IMR-90 (cell line): ENCODE measurements at places on chromosomes 1 and 21. TPM values are rescaled to one million over a fixed set of nuclear protein-coding genes. Genes with fewer than 3 reads are reported as not detected.
A peak's percentile ranks its signal among the peaks of the same experiment; 100 is the strongest.

DNA sequence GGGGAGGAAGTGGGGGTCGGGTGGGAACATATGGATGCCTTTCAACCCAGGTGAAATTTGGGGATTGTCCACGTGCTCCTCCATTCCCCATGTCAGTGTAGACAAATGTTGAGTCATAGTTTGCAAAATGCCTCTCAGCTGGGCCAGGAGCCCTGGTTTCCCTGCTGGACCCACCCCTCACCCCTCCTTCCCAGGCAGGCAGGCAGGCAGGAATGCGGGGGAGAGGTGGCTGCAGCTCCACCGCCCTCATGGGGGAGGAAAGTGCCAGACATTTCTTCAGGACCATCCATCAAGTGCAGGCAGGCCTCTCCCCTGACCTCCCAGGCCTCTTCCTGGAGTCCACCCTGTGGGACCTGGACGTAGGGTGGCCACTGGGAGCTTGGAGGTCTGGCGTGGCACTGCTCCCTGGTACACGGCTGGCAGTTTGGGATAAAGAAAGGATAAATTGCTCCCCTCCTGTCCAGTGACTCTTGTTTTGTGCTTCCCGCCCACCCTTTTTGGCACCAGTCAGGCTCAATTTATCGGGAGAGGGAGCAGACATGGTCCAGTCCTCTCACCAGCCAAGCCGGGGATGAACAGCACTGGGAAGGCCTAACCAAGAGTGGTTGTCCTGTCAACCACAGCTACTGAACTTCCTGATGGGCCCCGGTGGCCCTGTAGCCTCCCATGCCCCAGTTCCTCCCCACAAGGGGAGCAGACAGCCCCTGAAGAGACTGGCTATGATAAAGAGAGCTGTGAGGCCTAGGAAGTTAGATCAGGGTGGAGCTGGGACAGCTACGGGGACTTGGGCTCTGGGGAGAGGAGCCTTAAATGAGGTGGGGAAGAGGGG lies 18.9 kb downstream of the NPR1 start:
- DNase-seq: no peak

The TEX38 gene
- total RNA-seq: not detected in 2 replicates

DNA sequence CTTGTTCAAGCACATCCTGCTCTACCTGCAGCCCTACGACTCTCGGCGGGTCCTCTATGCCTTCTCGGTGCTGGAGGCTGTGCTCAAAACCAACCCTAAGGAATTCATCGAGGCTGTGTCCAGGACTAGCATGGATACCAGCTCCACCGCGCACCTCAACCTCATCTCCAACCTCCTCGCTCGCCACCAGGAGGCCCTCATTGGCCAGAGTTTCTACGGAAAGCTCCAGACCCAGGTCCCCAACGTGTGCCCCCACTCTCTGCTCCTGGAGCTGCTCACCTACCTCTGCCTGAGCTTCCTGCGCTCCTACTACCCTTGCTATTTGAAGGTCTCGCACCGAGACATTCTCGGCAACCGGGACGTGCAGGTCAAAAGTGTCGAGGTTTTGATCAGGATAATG lies 74.3 kb upstream of the MORC3 start:
- no peak for DNase-seq

The PRAMEF25 gene
- not detected in 2 replicates for total RNA-seq

DNA sequence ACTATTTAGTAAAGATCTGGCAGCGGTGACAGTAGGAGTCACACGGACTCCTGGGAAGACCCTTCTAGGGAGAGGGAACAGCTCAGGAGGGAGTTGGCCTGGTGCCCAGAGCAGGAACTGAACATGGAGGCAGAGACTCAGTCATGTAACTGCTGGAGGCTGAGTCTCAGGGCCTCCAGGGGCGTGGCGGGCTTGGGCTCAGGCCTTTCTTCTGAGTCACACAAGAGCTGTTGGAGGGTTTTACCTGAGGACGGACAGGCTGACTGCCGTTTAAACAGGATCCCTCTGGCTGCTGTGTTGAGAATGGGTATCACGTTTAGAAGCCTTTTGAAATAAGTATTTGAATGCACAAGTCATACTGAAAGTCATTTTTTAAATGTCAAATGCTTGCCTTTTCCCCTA lies 7.2 kb upstream of the ETS2 start:
- no peak for DNase-seq

DNA sequence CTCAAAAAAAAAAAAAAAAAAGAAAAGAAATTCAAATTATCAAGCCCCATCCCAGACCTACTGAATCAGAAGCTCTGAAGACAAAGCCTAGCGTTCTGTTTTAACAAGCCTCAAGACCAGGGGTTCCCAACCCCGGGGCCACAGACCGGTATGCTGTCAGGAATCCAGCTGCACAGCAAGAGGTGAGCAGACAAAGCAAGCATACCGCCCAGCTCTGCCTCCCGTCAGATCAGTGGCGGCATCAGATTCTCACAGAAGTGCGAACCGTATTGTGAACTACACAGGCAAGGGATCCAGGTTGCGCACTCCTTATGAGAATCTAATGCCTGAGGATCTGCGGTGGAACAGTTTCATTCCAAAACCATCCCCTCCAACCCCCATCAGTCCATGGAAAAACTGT lies 57.8 kb upstream of the RASAL2 start:
- DNase-seq: no peak

The EPHB2 gene
- total RNA-seq: 54.7 and 58.8 TPM in 2 replicates

DNA sequence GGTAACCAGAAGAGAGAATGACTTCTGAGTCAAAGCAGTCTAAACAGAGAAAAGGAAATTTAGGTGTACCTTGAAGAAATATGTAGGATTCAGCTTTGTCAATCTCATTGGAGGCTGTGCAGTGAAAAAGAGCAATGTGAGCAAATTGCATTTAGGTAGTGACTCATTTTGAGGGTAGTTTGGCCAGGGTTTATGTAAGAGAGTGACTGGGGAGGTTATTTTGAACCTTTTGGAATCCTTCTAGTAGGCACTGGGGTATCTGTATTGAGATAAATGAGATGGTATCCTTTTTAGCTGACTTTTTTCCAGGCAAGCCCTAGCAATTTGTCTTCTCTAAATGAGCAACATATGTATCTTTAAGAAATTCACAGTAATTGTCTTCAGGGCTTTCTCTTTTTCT lies 95.9 kb downstream of the DISP1 start:
- DNase-seq: peak; percentile 60

DNA sequence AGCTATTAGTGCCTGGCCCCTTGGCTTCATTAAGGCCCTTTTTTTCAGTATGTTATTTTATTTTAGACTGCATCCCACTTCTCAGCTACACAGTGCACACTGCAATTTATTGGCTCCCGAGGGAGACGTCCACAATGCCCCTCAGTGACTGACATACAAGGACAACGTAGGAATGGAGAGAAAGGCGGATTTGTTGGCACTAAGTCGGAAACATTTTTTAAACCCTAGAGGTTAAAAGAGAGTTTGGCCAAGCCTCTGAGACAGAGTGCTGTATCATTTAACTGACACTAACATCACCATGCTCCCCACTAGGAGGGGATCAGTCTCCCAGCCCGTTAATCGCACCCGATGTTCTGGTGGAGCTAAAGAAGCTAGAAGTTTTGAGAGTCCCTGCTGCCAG lies 45.7 kb upstream of the FOXD3 start:
- DNase-seq: no peak

The DCAF6 gene
- total RNA-seq: 74.7 and 88.7 TPM in 2 replicates

DNA sequence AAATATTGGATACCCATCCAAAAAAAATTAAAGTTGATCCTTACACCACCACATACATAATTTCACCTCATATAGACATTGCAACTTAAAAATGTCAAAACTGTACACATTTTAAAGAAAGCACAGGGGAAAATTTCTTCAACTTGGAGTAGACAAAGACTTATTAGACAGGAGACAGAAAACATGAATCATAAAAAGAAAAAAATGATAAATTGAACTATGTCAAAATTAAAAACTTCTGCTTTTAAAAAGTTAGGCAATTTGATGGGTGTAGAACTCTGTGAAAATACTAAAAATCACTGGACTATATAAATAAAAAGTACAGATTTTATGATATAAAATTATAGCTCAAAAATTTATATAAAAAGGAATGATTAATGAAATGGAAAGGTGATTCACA lies 4.4 kb upstream of the OR10K1 start:
- DNase-seq: no peak

The CHI3L1 gene
- total RNA-seq: 0.28 TPM in 1 of 2 replicates, not detected in the other

DNA sequence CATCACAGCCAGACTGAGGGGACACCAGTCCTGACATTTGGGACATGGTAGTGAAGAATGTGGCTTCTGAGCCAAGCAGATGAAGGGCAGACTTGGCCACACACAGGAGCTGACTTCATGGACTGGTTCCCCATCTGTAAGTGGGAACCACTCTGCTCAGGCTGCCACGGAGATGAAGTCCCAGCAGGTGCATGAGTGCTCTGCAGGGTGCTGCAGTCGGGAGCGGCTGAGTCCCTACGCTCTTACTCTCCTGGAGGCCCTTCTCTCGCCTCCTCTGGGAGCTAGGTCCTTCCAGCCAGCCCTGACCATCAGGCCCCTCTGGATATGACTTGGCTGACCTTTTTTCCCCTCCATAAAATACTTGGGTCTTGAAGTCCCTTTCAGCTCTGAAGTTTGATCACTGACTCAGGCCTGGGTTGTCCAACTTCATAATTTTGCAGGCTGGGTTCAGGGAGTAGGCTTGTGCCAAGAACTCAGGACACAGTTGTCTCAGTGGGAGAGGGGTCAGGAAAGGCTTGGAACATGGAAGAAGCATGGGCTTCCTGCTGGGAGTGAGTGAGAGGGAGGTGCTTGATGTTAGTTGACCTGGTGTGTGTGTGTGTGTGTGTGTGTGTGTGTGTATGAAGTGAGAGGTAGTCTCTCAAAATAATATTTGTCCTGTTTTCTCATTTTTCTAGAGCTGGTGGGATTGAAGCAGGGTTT lies 21.0 kb upstream of the EPS8L3 start:
- DNase-seq: no peak

The FCRL2 gene
- not detected in 2 replicates for total RNA-seq
